Activated CD4-positive, alpha-beta T cell treated with anti-CD3 and anti-CD28 coated beads, Interleukin-10, Interleukin-2, amounts not matched to agents 100 ng/mL and 50 ng/mL, durations not matched to agents 16 hours and 8 hours (primary cell): ENCODE measurements at places on chromosomes 13 and 19.

- no peak for DNase-seq
These were observed 104.1 kb downstream of the NDFIP2 start for GRCh38 chr13:79585033-79585432.

GRCh38 chr19:3771906-3772455 lies at the start of gene RAX2:
TSS of gene RAX2 (minus strand) at chr19:3772228. CDS start at chr19:3771742, 486 bp downstream.
- DNase-seq, result no peak

GRCh38 chr13:69410761-69411160 lies 696.9 kb upstream of the ATXN8OS start:
- no peak for DNase-seq

DNA sequence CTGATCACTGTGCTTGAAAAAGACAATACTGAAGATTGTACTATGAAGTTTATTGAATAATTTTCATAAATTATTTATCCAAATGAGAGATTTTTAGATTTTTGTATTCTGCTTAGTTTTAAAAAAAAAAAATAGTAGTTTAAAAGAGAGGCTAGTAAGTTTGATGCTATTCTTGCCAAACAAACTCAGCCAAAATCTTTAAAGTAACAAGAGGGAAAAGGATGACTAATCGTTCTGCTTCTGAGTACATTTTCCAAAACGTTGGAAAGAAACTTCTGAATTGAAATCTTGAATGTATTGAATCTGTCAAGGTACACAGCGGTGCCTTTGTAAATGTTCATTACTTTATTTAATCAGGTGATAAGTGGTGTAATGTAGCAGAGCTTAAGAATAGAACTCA lies 34.4 kb downstream of the NUP58 start:
- no peak for DNase-seq

- DNase-seq, result peak; percentile 70
These were observed at the start of gene LRFN3 for GRCh38 chr19:35935911-35936737. TSS of gene LRFN3 (plus strand) at chr19:35936374. CDS start at chr19:35939426, 3,052 bp downstream.
